Spleen (tissue), 13 donors: ENCODE measurements at places on chromosomes 7 and 10.

GRCh38 chr10:76036111-76036940 lies 604.9 kb downstream of the LRMDA start:
- peak; percentile 85 for DNase-seq

DNA sequence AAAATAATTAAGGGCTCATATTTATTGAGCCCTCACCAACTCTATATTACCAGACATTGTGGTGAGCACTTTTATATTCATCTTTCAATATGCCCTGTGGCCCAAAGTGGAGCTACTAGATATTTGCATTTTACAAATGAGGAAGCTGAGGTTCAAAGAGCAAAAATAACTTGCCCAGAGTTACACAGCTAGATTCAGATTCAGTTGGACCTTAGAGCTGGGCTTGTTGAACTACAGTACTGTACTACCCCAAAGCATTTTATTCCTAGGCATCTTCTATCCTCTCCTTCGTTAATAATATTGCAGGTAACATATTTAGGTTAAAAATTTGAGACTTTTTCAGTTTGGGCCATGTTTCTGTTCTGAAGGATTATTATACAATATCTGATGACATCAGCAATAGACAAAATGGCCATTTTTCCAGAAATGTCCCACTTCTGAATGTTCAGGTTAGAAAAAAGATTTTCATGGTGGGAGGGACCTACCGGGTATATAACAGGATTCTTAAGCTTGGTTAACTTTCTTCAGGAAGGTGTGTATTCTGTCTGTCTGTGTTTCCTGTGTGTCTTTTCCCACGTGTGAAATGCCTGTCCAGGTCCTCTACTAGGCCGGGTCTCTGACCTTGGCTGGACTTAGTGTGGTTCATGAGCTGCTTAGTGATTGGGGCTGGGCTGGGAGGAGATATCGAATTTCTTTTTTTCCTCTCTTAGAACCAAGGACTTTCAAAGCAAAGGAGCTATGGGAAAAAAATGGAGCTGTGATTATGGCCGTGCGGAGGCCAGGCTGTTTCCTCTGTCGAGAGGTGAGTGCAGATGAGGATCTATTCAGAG lies 13.6 kb downstream of the PRXL2A start:
- DNase-seq: no peak

DNA sequence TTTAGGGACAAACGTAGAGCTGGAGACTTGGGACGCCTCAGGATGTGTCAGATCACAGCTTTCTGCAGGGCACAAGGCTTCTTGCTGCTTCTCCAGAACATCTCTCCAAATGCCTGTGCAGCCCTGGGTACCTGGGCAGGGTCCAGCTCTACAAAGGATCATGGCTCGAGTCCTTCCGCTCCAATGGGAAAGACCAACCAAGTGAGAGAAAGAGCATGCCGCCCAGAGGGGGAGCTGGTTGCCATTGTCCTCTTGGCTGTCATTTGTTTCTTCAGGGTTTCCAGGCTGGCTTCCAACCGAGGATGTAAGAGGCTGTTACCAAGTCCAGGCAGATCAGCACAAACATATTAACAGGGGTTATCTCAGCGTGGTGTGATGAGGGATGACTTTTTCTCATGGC lies 5.6 kb upstream of the LEP start:
- no peak for DNase-seq

DNA sequence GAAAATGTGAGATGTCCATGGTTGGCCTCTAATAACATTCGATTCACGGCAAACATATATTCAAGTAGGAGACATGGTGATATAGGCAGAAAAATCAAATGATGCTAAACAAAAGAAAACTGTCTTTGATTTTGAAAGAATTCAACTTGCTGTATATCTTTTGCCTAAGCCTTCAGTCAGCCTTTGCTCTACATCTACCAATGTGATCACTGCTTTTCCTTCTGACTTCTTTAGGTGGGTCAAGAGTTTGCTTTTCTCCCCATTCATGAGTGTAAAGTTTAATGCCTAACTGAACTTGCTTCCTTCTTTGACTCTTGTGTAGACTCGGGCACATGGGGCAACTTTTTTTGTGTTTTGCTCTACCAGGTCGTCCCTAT lies 417 bp upstream of the HIF1AN start:
- no peak for DNase-seq

DNA sequence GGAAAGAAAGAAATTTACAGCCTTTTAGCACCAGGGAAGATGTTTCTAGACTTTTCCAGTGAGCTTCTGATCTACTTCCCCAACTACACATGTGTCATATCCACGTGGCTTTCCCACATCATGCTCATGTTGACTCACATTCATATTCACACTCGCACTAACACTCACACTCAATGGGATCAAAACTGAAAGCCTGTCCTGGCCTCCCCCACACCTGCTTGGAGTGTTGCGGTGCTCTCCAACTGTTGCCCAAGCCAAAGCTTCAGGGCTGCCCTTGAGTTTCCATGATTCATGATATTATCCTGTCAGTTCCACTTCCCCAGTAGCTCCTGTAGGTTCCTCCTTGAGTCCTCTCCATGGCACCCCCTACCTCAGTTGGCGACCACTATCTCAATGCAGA lies 444.4 kb downstream of the GATA3 start:
- DNase-seq: no peak

GRCh38 chr7:143411976-143412708 lies 3.5 kb upstream of the EPHA1 start:
- no peak for DNase-seq

GRCh38 chr10:80498833-80499741 lies 38.6 kb upstream of the SH2D4B start:
- peak; percentile 93 for DNase-seq

- DNase-seq: no peak
Observed at GRCh38 chr7:36192877-36193276, 39.8 kb downstream of the EEPD1 start.

DNA sequence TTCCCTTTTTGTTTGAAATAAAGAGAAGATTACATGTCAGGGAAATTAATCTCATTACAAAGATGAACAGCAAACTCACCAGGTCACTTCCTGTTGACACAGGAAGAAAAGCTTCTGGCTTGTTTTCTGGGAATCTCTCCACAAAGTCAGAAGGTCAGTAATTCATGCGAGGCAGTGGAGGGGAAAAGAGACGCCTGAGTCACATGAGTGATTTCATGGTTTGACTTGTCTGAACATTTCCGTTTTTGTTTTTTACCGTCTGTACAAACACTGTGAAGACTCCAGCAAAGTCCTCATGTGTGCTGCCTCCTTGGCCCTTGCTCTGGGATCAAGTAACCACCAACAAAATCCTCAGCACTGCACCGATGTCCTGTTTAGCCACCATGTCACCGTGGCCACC lies 2.5 kb upstream of the HABP2 start:
- no peak for DNase-seq

DNA sequence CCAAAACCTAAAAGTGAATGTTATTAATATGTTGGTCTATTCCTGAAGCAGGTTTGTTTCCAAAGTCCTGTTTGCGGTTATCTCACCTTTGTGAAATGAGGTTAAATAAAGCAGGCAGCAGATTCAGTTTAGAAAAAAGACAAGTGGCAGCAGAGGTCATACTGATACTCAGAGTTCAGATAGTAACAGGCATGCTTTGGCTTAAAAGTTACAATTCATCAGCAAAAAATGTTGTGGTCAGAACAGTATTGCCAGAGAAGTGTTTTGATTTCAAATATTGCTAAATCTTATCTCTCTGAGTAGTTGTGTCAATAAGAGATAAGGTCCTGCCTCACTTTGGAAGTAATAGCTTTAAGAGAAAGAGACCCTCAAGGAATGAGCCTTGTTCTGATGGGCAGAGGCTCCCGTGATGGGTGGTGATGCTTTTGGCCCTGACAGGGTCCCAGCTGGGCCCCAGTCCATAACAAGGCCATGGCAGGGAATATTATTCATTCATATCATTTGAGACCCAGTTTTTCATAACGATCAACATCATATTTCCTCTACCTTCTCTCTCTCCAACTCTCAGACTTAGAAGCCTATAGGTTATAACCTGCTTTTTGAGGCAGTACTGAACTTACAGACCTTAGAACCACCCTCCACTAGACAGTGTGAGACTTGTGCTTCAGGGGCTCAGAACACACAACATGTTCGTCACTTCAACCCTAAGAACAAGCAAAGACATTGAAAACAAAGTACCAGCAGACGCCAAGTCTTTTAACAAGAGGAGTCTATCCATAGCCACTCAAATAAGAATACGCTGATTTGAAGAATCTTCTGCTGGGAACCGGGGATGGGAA lies 58.5 kb upstream of the AHR start:
- no peak for DNase-seq

- no peak for DNase-seq
Observed at GRCh38 chr7:97126483-97127171, 9.1 kb downstream of the SDHAF3 start.

DNA sequence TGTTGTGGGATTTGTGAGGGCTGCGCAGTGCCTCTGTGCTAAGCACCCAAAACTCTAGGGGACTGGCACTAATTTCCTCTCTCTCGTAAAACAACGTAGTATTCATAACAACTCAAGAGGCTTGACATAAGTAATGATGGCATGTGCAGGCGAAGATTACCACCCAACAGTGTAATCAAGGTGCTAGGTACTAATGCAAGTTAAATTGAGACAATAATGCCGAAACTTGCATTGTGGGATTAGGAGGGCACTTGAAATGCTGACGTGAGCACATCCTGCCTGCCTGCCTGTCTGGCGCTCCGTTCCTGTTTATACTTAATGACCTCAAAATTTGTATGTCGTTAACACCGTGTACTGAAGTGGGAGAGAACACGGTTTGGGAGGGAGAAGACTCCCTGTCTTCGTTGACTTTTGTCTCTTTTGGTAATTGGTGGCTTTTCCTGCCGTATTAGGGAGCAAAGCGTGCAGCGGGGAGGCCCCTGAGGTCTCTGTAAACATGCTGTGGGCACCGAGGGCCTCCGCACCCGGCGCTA lies 139.0 kb downstream of the MGMT start:
- no peak for DNase-seq

GRCh38 chr7:92602352-92603088 lies 12.3 kb upstream of the FAM133B start:
- no peak for DNase-seq

DNA sequence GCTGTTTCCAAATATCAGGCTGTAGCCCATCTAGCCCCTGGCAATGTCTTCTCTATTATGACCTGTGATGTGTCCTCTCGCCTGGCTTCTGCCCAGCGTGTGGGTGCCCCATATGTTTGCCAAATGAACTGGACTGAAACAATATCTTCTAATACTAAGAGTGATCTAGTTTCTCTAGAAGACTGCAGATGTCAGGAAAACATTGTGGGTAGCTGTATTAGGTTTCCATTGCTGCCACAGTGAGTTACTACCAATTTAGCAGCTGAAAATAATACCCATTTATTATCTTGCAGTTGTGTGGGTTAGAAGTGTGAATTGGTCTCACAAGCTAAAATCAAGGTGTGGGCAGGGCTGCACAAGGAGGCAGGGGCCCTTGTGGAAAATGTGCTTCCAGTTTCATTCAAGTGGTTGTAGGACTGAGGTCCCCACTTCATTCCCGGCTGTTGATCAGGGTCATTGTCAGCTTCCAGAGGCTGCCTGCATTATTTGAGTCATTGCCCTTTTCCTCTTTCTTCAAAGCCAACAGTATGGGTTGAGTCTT lies 202.8 kb upstream of the BMPER start:
- no peak for DNase-seq

- no peak for DNase-seq
Observed at GRCh38 chr7:69213878-69214277, 384.4 kb upstream of the AUTS2 start.

GRCh38 chr10:12484941-12485805 lies 135.8 kb downstream of the CAMK1D start:
- DNase-seq: peak; percentile 82

GRCh38 chr10:34001087-34001580 lies 666.7 kb upstream of the NRP1 start:
- DNase-seq: no peak

DNA sequence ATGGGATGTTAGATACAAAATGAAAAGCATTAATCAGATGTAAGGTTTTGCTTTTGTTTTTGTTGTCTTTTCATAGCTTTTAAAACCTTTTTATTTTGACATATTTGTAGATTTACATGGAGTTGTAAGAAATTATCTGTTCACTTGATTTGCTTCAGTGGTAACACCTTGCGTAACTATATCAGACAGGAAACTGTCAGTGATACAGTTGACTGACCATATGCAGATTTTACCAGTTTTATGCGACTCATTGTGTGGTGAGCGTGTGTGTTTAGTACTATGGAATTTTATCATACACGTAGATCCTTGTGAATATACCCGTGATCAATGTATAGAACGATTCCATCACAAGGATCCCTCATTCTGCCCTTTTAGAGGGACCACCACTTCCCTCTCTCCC lies 701.4 kb downstream of the SUGCT start:
- no peak for DNase-seq

DNA sequence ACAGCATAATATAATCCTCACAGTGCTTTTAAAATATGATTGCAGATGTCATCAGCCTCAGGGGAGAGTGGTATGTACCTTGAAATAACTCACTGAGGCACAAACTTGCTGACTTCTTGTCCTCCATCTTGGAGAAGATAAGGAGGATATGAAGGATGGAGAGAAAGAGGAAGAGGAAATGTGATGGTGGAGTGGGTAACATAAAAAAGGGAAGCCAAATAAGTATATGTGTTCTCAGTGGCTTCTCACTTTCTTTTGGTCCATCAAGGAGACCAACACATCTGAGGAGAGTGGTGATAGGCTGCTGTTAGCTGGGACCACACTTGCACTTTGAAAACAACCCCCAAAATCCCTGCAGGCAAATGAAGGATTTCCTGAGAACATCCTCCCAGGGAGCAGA lies 21.6 kb upstream of the ZNF37A start:
- no peak for DNase-seq

DNA sequence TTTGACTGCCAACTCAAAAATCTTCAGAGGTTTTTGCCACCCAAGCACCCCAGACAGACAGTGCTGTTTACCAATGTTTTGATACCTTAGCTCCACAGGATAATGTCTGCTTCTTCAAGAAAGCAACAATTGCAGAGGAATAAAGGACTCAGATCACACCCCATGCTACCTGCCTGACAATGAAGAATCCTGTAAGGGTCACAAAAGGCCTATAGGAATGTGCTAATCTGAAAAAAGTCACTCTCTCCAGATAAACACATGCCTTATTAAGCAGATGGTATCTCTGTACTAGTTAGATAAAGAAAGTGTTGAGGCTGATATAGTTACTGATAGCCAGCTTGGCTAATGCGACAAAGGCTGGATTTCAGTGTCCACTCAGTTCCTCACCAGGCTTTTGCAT lies 1076.7 kb upstream of the SORCS1 start:
- no peak for DNase-seq

DNA sequence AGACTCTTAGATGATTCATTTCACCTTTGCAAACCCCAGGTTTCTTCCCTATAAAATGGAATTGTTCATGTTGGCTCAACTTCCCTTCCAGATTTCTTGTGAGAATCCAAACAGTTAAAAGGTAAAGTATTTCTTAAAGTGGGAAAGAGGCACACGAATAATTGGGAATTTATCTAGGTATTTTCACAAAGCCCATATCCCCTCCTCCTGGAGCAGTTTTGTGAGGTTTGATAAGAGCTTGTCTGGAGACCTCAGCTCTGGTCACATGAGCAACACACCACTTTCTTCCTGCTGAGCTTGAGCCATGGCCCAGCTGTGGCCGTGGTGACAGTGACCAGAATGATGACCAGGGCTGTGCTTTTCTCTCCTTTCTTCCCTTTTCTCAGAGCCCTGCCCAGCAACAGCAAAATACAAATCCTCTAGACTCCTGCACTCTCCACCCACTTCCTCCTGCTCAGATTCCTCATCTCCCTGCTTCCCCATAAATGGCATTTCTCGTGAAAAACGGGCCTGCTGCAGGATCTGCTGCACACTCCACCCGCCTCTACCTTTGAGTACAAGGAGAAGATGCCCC lies 87.7 kb downstream of the PIK3CG start:
- DNase-seq: no peak

GRCh38 chr10:92208736-92209135 lies 82.1 kb downstream of the CPEB3 start:
- no peak for DNase-seq

GRCh38 chr7:135710417-135711138 lies 17.4 kb downstream of the SLC13A4 start:
- DNase-seq: no peak
